ENCODE measurements at places on chromosomes 16 and 17.
A peak's percentile ranks its signal among the peaks of the same experiment; 100 is the strongest.

DNA sequence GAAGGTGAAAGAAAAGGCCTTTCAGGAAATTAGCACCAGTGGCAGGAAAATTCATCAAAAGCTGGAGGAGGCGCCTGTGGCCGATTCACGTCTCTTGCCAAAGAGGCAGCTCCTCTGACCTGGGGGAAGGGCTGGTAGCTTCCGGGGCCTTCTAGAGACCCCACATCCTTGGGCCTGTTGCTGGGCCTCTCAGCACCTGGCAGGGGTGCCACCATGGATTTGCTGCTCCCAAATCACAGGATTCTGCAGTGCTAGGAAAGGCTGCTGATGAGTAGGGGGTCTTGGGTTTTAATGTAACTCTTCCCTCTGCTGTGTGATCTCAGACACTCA lies 11.6 kb upstream of the CBFB start:
- no peak for DNase-seq

DNA sequence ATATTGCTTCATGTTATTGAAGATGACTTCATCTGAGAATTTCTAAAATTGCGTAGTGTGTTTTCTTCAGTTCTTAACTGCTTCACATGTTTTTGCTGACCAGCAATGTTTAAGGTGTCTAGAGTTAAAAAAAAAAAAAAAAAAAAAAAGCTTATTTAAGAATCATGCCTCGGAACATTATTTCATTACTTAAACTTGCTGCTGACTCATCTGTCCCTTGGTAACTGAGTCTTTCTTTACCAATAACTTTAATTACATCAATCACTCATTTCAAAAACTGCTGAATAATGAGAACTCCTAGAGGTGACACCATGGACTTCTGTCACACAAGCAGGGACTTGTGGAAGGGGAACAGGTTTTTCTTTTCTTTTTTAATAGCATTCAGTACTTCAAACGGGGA lies 16.2 kb downstream of the IRX5 start:
- no peak for DNase-seq

GRCh38 chr17:38602453-38602852 lies 3.3 kb downstream of the SRCIN1 start:
- no peak for DNase-seq

DNA sequence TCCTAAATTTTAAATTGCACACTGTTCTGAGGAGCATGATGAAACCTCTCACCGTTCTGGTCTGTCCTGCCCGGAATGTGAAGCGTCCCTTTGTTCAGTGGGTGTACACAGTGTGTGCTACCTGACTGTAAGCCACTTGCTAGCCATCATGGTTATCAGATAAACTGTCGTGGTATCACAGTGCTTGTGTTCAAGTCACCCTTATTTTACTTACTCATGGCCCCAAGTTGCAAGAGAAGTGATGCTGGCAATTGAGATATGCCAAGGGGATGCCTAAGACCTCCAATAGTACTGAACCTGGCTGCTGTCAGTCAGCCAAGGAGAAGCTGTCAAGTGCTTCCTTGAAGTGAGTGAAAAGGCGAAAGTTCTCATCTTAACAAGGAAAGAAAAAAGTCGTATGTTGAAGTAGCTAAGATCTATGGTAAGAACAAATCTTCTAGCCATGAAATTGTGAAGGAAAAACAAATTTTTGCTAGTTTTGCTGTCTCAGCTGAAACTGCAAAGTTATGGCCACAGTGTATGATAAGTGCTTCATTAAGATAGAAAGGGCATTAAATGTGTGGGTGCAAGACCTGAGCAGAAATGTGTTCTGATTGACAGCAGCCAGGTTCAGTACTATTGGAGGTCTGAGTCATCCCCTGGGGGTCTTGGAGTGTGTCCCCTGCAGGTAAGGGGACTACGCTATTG lies 5.8 kb downstream of the PIK3R6 start:
- DNase-seq: no peak

DNA sequence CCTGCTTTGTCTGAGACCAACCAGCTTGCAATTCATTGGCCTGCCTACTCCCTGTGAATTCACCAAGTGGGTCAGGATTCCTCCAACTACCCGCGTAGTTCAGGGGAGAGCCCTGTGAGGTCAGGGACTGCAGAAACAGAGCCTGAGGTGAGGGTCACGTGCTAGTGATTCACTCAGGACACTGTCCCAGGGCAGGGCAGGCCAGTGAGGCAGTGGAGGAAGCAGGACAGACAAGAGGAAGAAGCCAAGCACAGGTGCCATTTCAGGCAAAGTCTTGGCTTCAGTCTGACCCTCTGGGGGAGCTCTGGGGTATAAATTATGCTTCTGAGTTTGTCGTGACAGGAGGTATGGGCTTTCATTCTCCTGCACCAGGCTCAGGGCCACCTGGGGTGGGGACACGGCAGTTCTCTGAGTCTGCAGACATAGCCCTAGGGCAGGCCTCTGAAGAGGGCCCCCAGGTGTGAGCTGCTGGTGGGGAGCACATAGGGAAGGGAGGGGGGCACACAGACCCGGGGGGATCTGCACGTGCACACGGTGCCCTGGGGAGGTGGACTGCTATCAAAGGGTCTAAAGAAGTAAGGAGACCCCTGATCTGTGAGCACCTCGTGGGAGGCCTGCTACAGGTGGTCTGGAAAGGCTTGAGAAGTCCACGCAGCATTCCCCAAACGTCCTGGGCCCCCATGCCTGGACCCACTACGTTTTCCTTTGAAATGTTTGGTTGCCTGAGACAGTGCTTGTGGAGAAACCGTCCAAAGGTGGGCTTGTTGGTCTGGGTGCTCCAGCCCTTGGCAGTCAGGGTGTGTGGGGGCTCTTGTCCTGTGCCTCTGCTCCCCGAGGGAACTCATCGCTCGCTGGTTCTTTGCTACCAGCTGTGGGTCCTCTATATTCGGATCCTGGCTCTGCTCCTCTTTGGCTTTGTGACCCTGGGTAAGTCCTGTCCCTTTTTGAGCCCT lies 46.4 kb downstream of the NKD1 start:
- no peak for DNase-seq

DNA sequence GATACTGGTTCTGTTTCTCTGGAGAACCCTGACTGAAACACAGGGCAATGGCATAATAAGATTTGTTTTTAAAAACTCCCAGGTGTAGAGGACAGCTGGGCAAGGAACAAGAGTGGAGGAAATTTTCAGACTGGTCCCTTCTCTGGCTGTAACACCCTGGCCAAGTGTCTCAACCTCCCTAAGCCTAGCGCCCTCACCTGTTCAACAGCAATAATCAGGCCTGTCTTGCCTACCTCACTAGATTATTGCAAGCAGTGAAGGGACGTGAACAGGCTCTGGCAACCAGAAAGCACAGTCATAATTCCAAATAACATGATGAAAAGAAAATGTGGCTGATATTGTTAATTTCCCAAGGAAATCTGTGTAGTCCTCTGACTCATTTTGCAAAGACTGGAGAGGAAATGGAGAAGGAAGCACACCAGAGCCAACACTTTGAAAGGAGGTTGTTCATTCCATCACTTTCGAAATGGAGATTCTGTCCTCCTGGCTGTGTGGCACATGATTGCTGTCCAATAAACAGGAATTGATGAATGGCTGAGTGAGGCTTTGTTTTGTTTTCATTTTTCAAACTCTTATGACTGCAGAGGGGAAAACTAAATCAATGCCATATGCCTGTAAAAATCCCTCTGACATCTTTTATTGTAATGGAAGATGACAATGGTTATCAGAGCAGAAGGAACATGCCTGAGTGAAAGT lies 87.5 kb upstream of the HLF start:
- no peak for DNase-seq

GRCh38 chr16:50210266-50211038 lies 55.9 kb upstream of the ADCY7 start:
- peak; percentile 20 for DNase-seq

- DNase-seq: no peak
Measured at GRCh38 chr16:78154729-78155461, 55.4 kb downstream of the WWOX start.

- DNase-seq: no peak
Measured at GRCh38 chr17:44221862-44222111, 2.3 kb upstream of the UBTF start.

GRCh38 chr17:921161-921560 lies 58.4 kb downstream of the NXN start:
- no peak for DNase-seq

DNA sequence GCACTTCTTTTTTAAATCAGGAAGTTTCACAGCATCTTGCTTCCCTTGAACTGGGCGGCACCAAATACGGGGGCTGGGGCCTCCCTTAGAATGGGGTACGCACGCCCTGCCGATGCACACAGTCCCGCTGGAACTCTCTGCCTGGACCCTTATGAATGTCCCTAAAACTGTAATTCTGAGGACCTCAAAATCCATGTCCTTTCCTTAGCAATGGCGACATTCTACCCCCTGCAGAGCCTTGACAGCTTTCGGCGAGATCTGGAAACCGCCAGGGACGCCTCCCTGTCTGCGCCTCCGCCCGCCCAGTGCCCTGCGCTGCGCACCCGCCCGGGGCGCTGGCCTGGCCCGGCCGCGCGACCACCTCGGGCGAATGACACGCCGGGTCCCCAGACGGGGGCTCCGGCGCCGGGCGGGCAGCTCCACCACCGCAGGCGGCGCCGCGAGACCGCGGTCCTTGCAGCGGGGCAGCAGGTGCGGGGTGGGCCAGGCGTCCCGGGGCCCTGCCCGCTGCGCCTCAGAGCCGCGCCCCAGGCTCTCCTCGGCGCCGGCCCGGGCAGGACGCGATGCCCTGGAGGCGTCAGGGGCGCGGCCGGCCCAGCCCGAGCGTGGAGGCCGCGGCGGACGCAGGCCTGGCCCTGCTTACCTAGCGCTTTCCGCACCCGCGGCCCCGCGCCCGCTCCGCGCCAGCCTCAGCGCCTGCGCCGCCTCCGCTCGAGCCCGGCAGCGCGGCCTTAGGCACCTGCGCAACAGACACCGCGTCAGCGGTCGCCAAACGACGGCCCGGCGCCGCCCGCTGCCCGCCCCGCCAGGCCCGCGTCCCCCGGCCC lies 548 bp downstream of the HAGH start:
- peak; percentile 21 for DNase-seq

GRCh38 chr17:64773836-64774761 lies 112.0 kb upstream of the SMURF2 start:
- DNase-seq: no peak

Measured in activated naive CD8-positive, alpha-beta T cell treated with anti-CD3 and anti-CD28 coated beads, Interleukin-2, amount 50 U/mL, for 16 hours (primary cell).